Activated T-cell treated with anti-CD3 and anti-CD28 coated beads, Interleukin-2, amount 50 U/mL, for 72 hours (primary cell): ENCODE measurements at places on chromosomes 1 and 21.

DNA sequence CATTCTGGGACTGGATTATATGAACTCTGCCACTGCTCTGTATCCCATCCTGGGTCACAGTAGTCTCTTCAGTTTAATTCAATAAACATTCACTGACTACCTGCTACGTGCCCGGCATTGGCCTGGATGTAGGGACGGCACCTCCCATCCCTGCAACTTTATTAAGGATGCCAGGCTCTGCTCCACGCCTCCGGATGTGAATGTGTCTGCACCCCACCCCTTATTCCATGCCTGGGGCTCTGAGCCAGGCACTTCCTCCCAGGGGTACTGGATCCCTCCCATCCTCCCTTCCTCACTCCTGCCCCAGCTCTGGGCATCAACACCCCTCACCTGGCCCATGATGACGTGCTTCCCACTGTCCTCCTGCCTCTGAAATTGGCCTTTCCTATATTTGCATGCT, 53.7 kb downstream of the KCNN3 start:
- no peak for DNase-seq

- peak; percentile 35 for DNase-seq
These were observed 82.2 kb upstream of the ABCD3 start for GRCh38 chr1:94335950-94336349.

GRCh38 chr1:30290581-30290980, 432.8 kb downstream of the MATN1 start:
- DNase-seq = no peak

GRCh38 chr1:158199849-158200248, 19.2 kb downstream of the CD1D start:
- DNase-seq = no peak

- DNase-seq = no peak
These were observed 42.9 kb downstream of the UMODL1 start for GRCh38 chr21:42113926-42114409.

DNA sequence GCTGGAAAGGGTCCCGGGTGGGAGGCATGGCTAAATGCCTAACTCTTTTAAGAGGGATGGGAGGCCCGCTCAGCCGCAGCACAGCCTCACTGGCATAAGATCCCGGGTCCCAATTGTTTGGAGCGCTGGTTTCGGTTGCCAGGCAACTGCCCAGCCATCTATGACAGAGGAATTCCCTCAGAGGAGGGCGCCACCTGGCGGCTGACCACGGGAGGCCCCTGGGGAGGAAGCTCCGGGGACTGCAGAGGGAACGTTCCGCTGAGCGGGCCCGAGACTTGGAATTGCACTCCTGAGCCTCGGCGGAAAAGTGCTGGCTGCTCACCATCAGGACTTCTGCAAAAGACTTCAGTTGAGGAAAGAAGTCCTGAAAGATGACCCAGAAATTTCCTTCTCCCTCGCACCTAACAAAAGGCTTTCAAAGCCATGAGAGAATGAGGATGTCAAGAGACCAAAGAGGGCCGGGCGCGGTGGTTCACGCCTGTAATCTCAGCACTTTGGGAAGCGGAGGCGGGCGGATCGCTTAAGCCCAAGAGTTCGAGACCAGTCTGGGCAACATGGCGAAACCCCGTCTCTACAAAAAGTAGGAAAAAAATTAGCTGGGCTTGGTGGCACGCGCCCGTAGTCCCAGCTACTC, 1.1 kb upstream of the ELAPOR1 start:
- DNase-seq = peak; percentile 88

- DNase-seq = no peak
These were observed 53.2 kb downstream of the SYT2 start for GRCh38 chr1:202656951-202657646.

- DNase-seq = no peak
These were observed 14.6 kb downstream of the CEP350 start for GRCh38 chr1:179968994-179969919.

DNA sequence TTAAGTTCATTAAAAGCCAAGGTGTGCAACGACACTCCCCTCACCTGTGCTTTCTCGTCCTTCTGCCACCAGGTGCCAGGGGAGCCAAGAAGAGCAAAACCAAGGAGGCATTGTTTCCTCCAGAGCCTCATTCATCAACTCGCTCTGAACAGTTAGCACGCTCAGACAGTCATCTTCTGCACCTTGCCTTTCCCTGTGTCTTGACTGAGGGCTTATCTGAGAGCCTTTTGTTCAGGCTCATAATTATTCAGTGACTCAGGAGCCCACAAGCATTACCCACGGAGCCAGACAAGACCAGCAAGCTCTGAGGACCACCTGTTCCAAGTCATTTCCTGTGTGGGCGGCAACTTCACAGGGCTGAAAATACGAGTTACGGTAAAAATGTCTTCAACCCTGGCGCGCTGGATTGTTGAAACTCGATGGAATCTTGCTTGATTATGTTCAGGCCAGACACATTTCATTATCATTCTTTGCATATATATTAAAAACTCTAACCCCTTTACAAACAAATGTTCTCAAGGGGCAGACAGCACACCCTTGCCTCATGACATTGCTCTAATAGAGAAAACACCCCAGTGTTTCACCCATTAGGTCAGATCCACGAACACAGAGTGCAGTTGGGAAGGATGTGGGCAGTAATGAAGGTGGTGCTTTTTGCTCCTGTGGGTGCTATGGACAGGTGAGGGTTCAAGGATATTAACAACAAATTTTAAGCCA, 89.7 kb upstream of the RUNX1 start:
- peak; percentile 71 for DNase-seq

DNA sequence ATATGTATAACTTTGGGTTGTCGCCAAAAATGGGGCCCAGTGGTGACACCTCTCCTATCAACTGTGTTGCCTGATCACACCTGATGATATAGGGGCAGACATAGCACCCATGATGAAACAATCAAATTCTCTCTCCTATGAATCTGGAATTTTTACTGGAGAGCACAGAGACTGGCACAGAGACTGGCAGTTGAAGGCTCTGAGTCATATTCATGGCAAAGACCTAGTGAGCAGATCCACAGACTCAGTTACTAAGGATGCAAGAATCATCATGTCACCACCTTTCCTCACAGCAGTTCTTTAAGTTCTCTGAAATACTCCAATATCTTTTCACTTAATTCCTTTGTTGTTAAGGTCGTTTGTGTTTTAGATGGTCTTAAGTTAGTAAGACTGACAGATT, 60.0 kb downstream of the APCS start:
- no peak for DNase-seq

GRCh38 chr21:31644643-31645042, 14.8 kb upstream of the SOD1 start:
- DNase-seq = no peak

- no peak for DNase-seq
These were observed 5.3 kb upstream of the OLFM3 start for GRCh38 chr1:102002057-102002456.
